ENCODE measurements at places on chromosomes 7 and 10.

DNA sequence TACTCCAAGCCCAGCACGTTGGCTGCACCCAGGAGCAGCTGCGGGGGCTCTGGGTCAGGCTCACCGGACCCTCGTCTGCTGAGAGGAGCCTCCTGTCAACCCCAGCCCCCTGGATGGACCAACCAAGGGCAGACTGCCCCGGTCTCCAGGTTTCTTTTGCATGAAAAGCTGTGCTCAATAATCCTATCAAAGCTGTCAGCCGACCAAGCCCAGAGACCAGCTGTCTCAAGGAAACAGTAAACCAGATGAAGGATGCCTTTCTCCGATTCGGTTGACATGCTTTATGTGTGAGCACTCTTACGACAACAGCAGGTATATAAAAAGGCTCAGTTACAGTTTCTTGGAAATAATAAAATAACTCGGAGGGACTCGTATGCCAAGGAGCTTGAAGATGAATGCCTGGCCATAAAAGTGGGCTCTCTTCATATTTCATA, 71.6 kb upstream of the BAIAP2L1 start:
- no peak for DNase-seq

GRCh38 chr10:42877496-42878030, 95.0 kb downstream of the BMS1 start:
- DNase-seq = no peak

DNA sequence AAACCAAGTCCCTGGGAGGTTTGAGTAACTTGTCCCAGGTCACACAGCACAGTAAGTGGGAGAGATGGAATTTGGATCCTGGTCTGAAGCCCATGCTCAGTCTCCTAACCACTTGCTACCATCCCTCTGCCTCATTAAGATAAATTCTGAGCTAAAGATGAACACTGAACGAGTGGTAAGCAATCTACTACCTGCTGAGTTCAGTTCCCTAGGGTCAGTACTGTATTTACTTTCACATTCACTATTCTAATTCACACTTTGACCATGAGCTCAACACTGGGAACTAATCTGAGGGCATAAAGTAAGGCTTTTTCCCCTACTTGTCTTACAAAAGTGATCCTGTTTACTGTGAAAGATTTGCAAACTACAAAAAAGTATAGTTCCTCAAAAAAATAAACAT, 2.4 kb downstream of the UROS start:
- no peak for DNase-seq

- DNase-seq = no peak
These were observed 78.7 kb downstream of the ADARB2 start for GRCh38 chr10:1658658-1659057.

- DNase-seq = no peak
These were observed 68.9 kb upstream of the HDAC9 start for GRCh38 chr7:18426564-18427226.

- DNase-seq = no peak
These were observed 26.0 kb upstream of the PRLHR start for GRCh38 chr10:118621304-118621942.
